Stimulated activated CD8-positive, alpha-beta memory T cell treated with anti-CD3 and anti-CD28 coated beads, Interleukin-2, amount 100 ng/mL, for 1 hour (primary cell): ENCODE measurements at places on chromosomes 3 and 15.

DNA sequence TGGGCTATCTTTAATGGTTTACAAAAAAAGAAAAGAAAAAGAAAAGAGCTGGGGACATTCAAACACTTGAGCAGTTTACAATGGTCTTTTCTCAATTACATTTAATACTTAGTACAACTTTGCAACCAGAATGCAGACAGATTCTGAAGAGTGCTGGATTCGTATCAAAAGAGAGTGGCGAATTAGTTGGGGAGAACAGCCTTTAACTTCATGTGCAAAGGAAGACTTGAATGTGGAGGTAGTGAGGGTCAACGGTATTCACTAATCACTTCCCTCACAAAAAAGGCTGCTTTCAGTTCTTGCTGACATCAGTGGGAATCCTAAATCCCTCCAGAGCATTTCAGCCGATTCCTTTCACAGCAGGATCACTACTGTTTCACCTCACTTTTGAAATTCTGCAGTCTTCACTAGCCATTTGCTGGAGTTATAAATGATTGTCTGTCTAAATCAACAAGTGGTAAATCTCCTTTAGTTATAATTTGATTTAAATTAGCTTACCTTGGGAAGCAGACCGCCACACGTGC, 323.0 kb upstream of the SEMA6D start:
- DNase-seq, result no peak

GRCh38 chr3:29335438-29335837, 54.6 kb downstream of the RBMS3 start:
- DNase-seq, result no peak

GRCh38 chr15:80076321-80077318, 17.1 kb downstream of the ZFAND6 start:
- no peak for DNase-seq

DNA sequence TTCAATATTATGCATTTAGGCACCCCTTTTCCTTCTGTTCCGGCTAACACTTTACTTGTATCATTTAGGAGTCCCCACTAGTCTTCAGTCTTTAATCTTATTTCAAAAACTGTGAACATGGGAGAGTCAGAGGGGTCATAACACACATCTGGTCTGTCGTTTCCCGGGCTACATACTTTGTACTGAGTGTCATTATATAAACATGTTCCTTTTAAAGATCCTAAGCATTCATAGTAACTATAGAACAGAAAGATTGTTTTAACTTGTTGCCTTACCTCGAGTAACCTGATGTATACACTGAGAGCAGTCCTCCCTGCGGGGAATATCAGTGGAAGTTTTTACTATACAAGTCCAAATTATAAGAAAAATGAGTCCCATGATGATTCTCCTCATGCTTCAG, 78.2 kb upstream of the VEPH1 start:
- DNase-seq, result no peak

- DNase-seq, result no peak
These were observed 223.6 kb upstream of the TBL1XR1 start for GRCh38 chr3:177420651-177421480.

DNA sequence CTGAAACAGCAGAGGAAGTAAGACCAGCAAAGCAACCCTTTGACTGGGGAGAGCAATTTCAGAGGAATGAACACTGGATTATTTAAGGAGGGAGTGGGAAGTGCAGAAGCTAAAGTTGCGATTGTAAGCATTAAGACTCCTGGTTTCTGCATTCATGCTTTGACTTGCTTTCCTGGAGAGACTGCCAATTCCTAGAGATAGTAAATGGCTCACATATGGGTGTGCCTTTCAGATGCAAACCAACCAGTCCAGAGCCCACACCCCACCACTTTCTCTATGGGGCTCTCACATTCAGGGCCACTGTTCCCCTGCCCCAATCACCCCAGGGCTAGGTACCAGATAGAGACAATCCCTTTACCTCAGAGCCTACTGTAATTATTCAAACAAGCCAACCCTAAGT, 200.9 kb upstream of the EIF1B start:
- DNase-seq, result no peak
